Posterior vena cava (tissue), 2 donors: ENCODE measurements at places on chromosomes 12 and 14. TPM values are rescaled to one million over a fixed set of nuclear protein-coding genes. Genes with fewer than 3 reads are reported as not detected.
A peak's percentile ranks its signal among the peaks of the same experiment; 100 is the strongest.

DNA sequence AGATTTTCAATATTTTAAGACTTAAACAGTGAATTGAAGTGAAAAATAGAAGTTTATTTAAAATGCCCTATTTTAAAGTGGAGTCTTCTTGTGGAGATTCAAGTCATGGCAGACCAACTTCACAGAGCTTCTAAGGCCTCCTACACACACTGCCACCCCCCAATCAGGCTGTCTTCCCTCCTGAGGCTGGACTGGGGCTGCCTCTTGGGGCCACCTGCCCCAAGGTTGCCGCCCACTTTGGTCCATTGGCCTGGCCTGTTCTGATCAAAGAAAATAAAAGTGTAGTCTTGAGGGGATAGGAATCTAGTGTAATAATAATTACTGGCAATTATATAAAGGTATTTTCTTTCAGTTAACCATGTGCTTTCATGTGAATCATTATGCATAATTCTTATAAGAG, 1.3 kb downstream of the GOLT1B start:
- no peak for DNase-seq

Gene ATP23
- total RNA-seq: 5.6 TPM

GRCh38 chr14:52069307-52070050, 620 bp upstream of the NID2 start:
- DNase-seq: peak; percentile 84

DNA sequence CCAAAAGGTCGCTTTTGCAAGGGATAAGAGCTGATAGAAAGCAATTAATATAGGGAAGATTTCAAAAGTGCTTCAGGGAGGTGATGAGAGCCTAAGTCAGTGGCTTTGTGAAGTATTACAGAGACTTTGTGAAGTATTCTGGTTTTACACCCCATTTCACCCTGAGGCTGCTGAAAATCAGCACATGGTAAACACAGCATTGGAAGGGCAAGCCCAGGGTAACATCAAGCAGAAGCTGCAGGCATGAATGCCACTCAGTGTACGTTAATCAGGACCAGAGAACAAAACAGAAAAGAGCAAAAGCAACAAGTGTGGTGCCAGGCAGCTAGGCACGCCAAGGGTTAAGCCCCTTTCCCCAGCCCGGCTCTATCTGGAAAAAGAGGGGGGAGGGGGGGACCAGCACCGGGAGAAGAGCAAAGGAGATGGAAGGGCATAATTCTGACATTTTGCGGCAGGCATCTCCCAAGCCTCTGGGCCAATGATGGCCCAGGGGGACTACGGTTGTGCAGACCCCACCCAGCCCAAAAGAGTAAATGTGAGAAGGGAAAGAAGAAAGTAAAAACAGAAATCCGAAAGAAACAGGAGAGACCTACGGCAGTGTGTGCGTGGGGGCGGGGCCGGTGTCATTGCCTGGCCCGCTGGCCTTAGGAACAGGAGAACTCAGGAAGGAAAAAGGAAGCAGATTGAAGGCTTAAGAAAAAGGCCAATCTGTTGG, 58.9 kb downstream of the DHRS2 start:
- DNase-seq: no peak

Gene CPM
- 20.4 TPM for total RNA-seq

Gene FITM1
- not detected for total RNA-seq

Gene AGAP2
- total RNA-seq: 1.8 TPM

DNA sequence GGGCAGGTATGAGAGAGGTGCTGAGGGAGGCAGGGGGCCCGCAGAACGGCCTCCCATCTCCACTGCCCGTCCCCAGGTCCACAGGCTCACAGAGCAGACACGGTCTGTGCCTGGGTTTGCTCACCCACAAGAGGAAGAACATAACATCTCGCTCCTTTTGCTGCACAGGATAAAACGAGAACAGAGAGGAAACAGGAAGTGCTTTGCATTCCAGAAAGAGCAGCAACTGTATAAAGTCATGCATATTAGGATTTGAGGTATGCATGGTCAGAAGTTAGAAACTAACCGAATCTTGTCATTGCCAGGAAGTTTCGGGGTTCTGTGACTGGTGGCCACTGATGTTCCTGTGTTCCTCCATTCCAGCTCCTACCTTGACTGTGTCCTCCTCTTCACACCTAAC, 25.0 kb downstream of the NTF3 start:
- DNase-seq: peak; percentile 22

Gene LGR5
- 1.3 TPM for total RNA-seq

GRCh38 chr12:31804185-31804504, 75.3 kb upstream of the AMN1 start:
- no peak for DNase-seq

DNA sequence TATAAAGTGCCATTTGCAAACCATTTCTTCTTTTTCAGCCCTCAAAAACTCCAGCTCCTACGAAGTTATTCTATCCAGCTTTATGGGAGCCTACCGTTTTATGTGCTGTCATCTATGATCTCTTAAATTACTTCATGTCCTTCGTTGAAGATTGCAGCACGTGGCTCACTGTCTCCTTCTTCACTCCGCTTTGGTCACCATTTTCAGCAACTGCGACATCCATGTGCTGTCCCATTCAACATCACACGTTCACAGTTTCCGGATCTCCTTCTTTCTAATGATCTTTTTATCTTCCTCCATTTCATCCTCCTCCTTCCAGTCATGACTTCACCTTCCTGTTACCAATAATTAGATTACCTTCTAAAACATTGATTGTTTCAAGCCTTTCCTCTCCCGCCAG, 143.3 kb upstream of the KRAS start:
- DNase-seq: no peak

Gene TMEM121
- 1.9 TPM for total RNA-seq

DNA sequence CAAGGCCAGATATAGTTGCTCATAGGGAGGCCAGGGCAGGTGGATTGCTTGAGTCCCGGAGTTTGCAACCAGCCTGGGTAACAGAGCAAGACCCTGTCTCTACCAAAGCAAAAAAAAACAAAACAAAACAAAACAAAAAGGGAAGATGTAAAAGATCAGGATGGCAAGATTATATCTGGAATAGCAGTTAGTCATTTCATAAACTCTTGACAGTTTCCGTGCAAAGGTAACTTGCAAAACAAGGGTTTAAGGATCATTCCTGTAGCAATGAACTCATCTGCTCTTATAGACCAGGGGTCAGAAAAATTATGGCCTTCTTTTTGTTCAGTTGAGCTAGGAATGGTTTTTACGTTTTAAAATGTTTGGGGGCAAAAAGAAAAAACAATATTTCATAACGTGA, 29.6 kb downstream of the GIT2 start:
- no peak for DNase-seq

DNA sequence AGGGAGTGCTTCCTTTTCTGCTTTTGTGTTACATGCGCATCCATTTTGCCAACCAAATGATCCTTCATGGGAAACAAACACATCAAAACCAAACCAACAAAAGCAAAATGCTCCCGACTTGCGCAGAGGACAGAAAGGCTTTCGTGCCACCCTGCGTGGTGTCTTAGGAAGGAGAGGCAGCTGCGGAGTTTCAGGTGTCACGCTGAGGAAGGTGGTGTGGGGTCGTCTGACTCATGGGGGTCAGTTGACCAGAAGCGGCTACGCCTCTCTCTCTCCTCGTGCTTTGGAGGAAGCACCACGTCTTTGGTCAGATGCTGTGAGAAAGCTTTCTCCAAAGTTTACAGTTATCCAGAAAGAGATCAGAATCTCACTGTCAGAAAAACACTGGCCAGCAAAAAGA, 7.9 kb downstream of the EMP1 start:
- no peak for DNase-seq

DNA sequence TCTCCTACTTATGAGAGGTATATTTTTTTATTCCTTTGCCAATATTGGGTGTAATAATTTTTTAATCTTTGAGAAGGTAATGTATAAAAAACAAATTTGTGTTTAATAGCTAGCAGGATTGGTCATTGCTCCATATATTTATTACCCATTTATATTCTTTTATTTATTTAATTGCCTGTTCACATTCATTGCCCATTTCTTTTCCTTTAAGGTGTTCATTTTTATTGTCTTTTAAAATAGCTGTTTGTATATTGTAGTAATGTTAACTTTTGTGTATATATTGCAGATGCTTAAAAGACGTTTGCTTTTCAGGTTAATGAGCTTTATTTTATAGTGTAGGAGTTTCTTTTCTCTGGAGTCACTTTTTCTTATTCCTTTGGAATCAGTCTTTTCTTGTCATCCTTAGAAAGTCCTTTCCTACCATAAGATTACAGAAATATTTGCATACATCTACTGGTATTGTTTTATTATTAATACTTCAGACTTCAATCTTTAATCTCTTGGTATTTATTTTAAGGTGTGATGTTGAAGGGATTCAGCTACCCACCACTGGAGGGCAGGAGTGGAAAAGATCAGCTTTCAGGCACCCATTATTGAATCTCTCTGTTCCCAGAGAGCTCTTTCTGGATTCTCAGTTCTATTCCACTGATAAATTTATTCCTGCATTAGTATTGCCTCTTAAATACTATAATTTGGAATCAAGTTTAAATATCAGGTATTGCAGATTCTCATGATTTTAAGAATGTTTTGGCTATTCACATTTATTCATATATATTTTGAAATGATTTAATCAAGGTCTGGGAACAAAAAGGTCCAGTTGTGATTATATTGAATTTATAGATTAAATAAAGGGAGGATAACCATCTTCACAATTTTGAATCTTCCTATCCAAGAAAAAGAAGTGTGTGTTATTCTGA, 17.3 kb downstream of the PPM1A start:
- no peak for DNase-seq

DNA sequence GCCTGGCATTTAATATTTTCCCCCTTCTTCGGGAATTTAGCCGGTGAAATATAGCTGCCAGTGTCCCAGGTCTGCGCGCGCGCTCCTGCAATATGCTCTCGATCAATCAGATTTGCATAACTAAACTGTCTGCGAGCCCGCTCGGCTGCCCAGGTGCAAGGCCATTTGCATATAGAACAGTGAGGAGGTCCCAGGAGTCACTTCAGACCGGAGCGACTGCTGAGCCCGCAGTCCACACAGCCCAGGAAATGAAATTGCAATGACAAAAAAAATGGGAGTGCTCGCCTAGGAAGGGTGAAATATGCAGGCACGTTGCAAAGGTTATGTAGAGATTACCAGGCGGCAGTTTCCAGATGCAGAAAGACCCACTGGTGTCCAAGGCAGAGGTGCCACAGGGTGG, 228.5 kb downstream of the VRK1 start:
- DNase-seq: no peak

DNA sequence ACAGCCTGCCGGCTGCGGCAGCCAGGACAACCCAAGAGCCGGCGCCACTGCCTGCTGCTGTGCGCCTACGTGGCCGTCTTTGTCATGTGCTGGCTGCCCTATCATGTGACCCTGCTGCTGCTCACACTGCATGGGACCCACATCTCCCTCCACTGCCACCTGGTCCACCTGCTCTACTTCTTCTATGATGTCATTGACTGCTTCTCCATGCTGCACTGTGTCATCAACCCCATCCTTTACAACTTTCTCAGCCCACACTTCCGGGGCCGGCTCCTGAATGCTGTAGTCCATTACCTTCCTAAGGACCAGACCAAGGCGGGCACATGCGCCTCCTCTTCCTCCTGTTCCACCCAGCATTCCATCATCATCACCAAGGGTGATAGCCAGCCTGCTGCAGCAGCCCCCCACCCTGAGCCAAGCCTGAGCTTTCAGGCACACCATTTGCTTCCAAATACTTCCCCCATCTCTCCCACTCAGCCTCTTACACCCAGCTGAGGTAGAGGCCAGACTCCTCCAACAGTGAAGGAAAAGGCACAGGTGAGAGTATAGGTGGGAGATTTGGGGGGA, 10.3 kb downstream of the ZBTB39 start:
- DNase-seq: no peak

- DNase-seq: peak; percentile 74
Measured at GRCh38 chr14:96098309-96098998, 59.3 kb downstream of the C14orf132 start.

Gene ACADS
- 12.3 TPM for total RNA-seq

DNA sequence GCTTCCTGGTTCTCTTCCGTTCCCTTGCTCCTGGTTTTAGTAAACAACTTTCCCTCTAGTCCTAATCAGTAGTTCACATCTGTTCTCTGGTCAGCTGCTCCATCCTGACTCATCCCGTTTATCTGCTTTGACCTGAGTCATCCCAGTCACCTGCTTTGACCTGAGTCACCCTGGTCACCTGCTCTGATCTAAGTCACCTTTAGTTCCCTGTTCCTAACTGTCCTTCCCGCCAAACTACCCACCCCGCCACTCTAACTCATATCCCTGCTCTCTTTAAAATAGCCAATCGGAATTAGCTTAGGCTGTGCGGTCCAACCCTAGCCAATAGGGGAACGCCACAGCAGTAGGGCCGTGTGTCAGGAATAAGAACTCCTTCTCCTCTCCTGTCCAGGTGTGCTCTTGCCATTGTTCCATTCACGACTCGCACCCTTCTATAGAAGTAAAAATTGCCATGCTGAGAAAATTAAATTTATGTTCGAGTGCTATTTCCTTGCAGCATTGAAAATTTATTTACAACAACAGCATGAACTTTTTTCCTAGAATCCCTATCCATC, 3.1 kb upstream of the ANKRD33 start:
- DNase-seq: no peak

Gene HNF1A
- not detected for total RNA-seq

DNA sequence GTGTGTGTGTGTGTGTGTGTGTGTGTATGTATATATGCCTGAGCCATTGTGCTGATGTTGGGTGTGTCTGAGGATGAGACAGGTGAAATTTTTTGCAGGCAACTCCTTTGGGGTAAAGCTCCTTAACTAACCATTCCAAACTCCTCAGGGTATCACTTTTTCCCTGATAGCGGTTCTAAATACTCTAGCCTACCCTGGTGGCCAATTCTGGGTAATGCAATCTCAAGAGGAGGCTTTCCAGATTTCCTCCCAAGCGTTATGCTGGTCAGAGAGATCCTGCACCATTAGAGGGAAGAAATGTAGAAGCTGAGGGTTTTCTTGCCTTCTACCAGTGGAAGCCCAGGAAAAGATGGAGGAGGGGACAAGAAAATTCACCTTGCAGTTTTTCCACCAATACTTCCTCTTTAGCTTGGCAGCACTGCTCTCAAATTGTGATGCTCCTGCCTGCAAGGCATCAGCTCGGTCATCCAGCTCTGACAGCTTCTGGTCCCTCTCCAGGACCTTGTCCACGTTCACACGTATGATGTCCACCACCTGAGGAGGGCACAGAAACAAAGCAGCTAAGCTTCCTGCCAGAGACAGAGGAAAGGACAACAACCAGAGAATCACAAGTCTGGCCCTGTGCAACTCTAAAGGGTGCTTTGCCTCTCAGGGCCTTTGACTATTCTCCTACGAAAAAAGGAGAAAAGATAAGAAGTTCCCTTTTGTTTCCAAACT, 4.9 kb downstream of the VAMP1 start:
- no peak for DNase-seq

DNA sequence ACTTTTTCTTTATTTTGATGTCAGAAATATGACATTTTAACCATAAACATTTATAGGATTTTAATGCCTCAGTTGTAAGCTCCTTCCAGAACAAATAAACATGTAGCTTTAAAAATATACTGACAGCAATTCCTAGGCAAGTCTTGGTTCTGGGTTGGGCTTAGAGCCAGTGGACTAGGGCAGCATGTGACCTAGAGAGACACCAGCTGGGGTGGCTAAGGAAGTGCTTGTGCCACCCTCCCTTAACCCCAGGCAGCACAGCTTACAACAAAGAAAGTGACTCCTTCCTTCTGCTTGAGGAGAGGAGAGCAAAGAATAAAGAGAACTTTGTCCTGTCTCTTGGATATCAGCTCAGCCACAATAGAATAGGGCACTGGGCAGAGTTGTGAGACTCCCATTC, 61.6 kb upstream of the KTN1 start:
- no peak for DNase-seq

Gene KRT83
- not detected for total RNA-seq

Gene COQ10A
- 9.6 TPM for total RNA-seq

GRCh38 chr12:67980391-67980790, 8.9 kb upstream of the IFNG-AS1 start:
- DNase-seq: no peak

Gene FGF23
- total RNA-seq: not detected
